ENCODE measurements at places on chromosomes 1 and 21.

- no peak for DNase-seq
Observed at GRCh38 chr1:167987174-167987573, 50.3 kb upstream of the MPC2 start.

- no peak for DNase-seq
Observed at GRCh38 chr21:25925064-25925800, 190.5 kb downstream of the GABPA start.

- DNase-seq: no peak
Observed at GRCh38 chr1:115303364-115303763, 34.7 kb downstream of the NGF start.

DNA sequence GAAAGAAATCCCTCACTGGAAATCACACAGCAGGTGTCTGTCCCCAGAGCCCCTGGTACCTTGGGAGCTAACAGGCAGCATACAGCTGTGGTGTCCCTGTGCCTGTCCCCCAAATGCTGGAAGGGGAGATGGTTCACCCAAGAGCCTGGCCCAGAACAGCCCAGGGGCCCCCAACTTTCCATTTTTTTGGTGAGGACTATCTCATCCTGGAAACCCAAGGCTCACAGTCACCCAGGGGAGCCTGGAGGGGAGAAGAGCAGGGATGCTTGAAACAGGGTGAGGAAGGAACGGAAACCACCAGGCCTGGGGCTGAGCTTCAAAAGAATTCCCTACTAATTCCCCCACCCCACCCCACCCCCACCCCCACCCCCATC, 3.6 kb downstream of the SDC3 start:
- DNase-seq: no peak

DNA sequence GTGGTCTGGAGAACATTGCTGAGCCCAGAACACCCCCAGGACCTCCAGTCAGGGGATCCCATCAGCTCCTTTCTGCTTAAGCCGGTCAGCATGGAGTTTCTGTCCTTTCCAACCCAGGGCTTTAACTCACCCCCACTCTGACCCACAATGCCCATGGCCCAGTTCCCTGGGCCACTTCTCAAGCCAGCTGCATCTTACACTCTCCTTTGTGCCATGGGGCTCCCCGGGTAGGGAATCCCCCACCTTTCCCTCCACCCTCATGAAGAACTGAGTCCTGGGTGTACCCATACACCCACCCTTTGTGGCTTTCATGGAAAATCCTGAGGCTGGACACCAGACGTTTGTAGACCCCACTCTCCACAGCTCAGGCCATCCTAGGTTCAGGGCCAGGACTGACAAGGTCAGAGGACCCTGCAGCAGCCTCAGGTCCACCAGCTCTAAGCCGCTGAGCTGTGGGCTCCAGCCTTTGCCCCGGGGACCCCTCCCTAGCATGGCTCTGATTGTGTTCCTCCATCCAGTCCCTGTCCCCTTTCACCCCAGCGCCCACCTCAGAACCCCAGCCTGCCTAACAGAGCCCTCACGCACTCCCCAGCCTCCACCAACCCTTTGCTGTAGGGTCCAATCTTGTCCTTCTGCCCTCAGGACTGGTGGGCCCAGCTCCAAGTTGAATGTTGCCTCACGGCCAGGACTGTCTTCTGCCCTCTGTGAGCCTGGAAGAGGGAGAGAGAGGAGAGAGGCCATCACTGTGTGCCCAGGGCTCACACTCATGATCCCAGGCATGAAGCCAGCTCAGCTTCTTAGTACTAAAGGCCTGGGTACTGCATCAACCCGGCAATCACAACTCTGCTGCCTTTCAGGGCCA, 394.8 kb downstream of the MATN1 start:
- DNase-seq: no peak

DNA sequence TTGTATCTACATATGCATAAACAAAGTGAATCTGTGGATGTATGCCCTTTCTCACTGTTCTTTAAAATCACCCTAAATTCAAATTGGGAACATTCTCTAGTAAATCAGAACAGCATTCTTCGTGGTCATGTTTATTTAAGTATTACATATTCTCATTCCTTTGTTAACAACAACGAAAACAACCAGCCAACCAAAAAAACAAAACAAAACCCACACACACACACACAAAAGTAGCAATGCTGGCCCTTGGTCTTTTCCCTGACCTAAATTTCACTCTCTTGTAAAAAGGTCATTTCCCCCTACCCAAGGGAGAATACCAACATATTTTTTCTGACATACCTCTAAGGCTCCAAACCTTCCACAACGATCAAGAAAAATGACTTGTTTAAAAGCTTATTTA, 102.6 kb downstream of the NRIP1 start:
- DNase-seq: peak; percentile 54

GRCh38 chr1:230853731-230854130, 14.6 kb downstream of the C1orf198 start:
- no peak for DNase-seq

- no peak for DNase-seq
Observed at GRCh38 chr21:18070392-18070791, 174.2 kb upstream of the CHODL start.

GRCh38 chr1:15941044-15941840, 34.7 kb downstream of the ZBTB17 start:
- DNase-seq: no peak

GRCh38 chr1:94109478-94109877, 11.5 kb downstream of the ABCA4 start:
- DNase-seq: no peak

DNA sequence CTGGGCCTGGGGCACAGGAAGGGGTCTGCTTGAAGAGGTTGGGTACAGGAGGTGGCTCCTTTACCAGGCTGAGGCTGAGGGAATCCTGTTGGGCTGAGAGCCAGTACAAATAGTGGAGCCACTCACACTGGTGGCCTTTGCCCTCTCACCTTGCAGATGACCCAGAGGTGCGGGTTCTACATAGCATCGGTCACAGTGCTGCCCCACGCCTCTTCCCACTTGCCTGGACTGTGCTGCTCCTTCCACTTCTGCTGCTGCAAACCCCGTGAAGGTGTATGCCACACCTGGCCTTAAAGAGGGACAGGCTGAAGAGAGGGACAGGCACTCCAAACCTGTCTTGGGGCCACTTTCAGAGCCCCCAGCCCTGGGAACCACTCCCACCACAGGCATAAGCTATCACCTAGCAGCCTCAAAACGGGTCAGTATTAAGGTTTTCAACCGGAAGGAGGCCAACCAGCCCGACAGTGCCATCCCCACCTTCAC, 1.8 kb upstream of the SLC50A1 start:
- no peak for DNase-seq

DNA sequence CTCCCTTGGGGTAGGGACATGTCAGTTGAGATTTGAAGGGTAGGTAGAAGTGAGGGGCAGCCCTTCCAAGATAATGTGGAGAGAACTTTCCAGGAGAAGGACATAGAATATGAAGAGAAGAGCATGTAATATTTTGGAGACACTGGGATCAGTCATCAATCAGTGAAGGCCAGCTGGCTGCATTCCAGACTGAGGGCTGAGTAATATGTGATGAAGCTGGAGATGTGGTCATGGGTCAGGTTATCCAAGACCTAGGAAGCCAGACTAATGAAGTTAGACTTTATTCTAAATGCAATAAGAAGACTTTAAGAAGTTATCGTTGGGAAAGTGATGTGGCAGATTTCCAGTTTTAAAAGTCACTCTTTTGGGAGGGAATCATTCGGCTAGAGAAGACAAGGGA, 262.0 kb downstream of the HMCN1 start:
- DNase-seq: peak; percentile 26

DNA sequence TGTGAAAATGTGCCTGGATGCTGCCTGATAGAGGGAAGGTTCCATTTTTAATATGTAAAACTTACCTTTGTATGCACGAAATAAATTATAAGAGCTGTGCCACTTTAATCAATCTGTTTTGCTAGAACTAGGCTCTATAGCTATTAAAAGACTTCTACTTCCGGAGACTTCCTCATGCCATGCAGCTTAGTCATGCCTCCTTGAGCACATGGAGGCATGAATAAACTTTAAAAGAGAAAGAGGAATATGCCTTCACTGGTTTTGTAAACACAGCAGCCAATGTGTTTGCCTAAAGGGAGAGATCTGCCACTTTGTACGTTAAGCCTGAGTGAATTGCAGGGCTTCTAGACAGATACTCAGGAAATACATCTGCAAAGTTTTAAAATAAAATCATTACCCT, 604.6 kb downstream of the LRRIQ3 start:
- DNase-seq: peak; percentile 59

DNA sequence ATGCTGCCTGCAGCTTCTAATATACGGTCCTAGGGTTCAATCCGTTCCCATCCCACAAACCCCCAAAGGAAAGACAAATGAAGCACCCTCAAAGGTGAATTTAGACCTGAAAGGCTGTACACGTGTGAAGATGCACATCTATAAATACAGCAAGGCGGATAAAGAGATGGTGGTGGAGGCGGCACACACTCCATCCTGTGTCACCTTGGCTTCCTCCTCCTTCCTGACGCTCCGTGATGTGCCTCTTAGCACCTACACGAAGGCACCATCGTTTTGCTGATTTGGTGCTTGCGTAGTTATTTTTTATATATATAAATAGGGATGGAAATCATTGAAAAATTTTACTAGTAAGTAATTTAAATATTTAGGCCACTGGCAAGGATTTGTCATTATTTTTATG, 359.4 kb downstream of the NPHP4 start:
- DNase-seq: no peak

GRCh38 chr1:54997711-54997986, 1.1 kb upstream of the BSND start:
- no peak for DNase-seq

- DNase-seq: no peak
Observed at GRCh38 chr1:39649636-39650185, 10.3 kb upstream of the HEYL start.

GRCh38 chr1:69070660-69071373, 496.9 kb upstream of the LRRC7 start:
- no peak for DNase-seq

- peak; percentile 87 for DNase-seq
Observed at GRCh38 chr1:63892632-63893395, 119.0 kb downstream of the ROR1 start.

GRCh38 chr1:180415236-180415848, 87.0 kb downstream of the ACBD6 start:
- DNase-seq: no peak

DNA sequence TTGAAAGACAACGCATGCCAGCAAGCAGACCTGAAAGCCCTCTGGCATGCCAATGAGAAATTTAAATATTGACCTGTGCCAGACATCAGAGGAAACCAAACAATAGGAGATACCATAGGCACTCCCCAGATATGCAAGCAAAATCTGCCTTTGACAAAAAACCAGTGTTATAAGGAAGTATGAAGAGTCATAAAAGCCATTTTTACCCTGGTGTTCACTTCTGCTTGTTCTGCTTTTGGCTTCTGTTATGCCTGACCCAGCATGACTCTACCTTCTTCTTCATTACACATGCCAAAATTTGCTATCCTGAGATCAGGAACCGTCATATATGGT, 26.4 kb downstream of the NPHS2 start:
- no peak for DNase-seq

DNA sequence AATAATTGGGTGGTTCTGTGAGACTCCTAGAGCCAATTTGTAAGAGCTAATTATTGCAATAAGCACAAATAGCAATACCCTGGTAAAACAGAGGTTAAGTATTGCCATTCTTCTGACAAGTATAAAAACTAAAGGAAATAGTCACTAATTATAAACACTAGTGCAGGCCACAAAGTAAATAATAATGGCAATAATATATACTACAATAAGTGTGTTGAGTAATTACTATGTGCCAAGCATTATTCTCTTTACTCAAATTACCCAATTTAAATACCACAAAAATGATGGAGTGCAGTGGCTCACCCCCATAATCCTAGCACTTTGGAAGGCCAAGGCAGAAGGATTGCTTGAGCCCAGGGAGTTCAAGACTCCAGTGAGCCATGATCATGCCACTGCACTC, 15.3 kb downstream of the ZMYM6 start:
- DNase-seq: no peak

DNA sequence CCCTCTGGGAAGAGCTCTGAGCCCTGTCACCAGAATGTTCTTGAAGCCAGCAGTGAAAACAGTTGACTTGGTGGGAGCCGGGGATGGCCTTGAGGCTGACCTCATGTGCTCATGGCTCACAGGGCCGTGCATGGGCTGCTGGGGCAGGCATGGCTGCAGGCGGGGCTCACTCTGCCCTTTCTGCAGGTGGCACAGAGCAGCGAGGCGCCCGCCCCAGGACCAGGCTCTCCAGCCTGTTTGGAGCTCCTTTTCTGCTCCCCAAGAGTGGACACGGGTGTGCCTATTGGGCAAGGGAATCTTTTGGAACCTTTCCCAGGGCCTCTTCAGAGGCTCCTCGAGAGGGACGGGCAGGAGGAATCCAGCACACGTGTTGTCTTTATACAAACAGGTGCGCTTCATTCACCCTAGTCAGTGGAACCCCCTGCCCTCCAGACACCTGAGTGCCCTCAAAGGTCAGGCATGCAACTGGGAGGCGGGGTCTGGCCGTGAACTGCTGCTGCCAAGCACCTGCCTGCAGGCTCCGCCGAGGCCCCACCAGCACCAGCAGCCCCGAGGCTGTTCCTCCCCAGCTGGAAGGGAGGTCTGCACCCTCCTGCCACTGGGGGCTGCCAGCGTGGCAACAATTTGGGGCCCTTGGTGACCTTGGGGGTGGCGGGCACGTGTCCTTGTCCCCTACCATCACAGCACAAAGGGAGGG, 2.6 kb upstream of the TTC34 start:
- no peak for DNase-seq

GRCh38 chr1:928825-929661, 5.3 kb downstream of the SAMD11 start:
- no peak for DNase-seq

DNA sequence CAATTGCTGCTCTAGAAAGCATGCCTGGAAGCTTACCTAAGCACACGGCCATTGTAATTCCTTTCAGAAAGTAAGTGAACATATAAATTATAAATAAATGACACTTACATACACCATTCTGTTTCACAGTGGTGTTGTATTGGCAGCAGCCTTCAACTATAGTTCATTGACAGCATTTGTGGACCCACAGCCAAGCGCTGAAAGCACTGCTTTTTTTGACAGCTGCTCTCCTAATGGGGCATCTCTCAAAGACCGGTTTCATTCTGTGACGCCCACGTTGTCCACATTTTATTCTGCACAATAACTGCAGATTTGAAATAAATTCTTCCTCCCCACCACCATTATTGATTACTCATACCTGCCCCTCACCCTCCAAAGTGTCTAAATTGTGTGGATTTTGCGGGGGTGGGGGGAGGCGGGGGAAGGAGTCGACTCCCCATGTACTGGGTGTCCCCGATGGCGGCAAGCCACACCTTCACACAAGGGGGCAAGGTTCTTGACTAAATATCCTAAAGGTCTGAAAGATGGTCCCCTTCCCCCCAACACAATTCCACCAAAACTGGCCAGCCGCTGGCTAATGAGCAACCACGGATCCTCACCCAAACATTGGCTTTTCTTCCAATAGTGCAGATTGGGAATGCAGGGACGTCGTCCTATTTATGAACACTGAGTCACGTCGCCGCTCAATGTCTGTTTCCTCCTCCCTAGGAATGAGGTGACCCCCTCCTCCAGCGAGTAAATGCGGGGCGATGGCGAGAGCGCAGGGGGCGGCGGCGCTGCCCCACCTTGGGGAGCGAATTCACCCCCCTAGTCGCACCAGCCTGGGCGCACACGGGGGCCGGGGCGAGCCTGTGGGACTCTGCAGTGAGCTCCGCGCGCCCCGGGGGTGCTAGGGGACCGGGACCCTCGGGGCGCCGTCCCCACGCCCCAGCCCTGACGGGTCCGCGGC, 960 bp downstream of the RCAN1 start:
- DNase-seq: peak; percentile 48
